ENCODE measurements at places on chromosomes 3 and 15.
A peak's percentile ranks its signal among the peaks of the same experiment; 100 is the strongest.

- DNase-seq = no peak
Observed at GRCh38 chr3:111260878-111261277, 189.3 kb downstream of the NECTIN3 start.

DNA sequence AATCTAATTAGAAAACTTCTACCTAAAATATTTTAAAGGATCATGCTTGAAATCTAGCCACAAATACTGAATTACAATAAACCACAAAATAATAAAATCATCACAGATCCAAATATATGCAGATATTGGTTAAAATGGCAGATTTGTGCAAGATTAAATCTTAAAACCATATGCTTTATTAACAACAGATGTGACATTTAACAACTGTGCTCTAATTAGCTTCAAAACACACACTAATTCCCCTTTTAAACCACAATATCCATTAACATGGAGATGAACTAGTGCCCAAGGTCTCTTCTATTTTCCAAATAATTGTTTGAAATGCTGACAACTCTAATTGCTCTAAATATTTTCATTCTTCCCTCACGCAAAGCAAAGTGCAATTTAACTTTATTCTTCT is 1530.3 kb downstream of the SI start:
- no peak for DNase-seq

GRCh38 chr3:59486520-59486919 is 436.7 kb upstream of the CFAP20DC start:
- DNase-seq = no peak

- no peak for DNase-seq
Observed at GRCh38 chr3:138359919-138360868, 11.8 kb downstream of the MRAS start.

DNA sequence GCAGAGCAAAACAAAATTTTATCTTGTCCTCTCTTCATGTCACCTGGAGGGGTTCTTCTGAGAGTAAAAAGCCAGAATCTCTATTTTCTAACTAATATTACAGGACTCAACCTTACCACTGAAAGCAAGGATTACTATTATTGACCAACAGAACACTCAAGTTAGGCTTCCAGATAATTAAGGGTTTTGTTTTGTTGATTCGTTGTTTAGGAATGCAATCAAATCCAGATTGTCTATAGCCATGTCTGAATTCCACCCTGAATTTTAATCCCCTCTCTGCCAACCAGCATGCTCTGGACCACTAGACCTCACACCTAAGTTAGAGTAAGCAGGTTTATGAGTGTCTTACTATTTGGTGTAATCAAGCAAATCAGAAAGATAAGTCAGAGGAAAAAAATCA is 90.7 kb downstream of the PEAK1 start:
- peak; percentile 29 for DNase-seq

- DNase-seq = no peak
Observed at GRCh38 chr3:42582474-42583070, 805 bp upstream of the SEC22C start.

DNA sequence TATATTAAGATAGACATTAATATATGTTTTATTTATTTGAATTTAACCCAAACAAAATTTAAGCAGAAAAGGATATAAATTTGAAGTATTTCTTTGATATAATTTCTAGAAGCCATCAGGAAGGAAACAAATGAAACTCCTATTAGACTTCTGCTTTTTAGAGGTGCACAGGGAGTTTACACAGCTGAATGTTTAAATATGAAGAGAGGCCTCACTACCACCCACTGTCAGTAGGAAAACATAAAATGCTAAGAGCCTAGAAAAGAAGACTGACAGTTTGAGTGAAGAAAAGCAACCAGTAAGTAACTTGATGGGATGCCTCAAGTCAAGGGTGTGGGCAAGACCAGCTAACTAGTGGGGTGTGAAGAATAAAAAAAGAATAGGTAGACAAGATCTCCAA is 19.7 kb downstream of the PLSCR2 start:
- no peak for DNase-seq

GRCh38 chr3:185272033-185272432 is 18.2 kb upstream of the EHHADH start:
- DNase-seq = no peak

- no peak for DNase-seq
Observed at GRCh38 chr3:149781211-149781610, 11.1 kb downstream of the ANKUB1 start.

GRCh38 chr3:71127844-71128243 is 455.7 kb downstream of the FOXP1 start:
- no peak for DNase-seq

- DNase-seq = peak; percentile 50
Observed at GRCh38 chr3:8385848-8386620, 115.6 kb upstream of the LMCD1 start.

- DNase-seq = no peak
Observed at GRCh38 chr3:192904632-192905289, 12.9 kb downstream of the MB21D2 start.

DNA sequence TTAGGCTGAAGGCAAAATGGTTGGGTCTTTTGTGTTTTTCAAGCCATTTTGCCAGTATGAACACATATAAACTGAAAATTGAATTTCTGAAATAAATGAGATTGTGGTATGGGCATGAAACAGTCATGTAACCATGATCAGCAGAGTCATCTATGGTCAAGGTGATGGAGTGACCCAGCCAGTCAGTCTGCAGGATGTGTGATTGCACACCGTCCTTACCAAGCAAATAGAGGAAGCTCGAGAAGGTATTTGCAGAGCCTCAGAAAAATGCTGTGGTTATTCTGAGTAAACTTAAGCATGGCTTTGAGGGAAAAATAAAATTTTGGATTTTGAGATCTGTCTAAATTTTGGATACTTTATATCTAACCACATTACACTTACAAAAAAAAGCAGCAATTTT is 95.9 kb upstream of the RNF7 start:
- DNase-seq = no peak

GRCh38 chr15:84909782-84910181 is 25.3 kb downstream of the SLC28A1 start:
- no peak for DNase-seq

DNA sequence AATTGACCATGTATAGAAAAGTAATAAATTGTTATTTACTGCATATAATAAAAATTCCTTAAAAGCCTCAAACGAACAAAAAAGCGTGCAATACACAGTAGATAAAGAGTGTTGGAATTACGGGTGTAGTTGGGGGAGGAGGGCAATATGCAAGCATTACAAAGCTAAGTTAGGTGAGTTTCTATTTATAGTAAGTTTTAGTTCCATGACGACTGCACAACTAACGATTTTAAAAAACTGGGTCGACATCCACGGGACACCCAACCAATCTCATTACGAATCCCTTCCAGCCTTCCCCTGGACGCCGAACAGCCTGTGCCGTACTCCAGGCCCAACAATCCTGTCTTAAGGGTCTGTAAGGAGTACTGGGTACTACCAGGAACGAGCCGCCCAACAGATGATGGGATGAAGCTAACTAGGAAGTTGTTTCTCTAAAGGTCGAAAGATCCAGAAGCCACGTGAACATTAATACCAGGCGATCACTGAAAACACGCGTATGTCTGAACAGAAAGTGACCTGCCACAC is 677 bp downstream of the POLQ start:
- peak; percentile 20 for DNase-seq

DNA sequence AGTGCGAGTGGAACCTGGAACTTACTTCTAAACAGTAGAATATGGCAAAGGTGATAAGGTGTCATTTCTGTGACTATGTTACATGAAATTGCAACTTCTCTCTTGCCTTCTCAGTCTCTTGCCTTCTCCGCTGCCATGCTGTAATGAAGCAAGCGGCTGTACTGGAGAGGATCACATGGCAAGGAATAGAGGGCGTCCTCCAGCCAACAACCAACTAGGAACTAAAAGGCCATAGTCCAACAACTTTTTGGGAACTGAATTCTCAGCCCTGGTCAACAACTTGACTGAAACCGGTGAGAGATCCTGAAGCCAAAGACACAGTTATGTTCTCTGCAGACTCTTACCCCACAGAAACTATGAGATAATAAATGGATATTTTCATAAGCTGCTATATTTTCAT is 143.5 kb downstream of the P3H2 start:
- DNase-seq = no peak

- DNase-seq = no peak
Observed at GRCh38 chr15:60419753-60420152, 22.0 kb upstream of the ANXA2 start.

- no peak for DNase-seq
Observed at GRCh38 chr15:59185725-59186124, 20.9 kb upstream of the LDHAL6B start.

GRCh38 chr3:123218990-123219389 is 17.2 kb downstream of the SEC22A start:
- no peak for DNase-seq

- DNase-seq = no peak
Observed at GRCh38 chr15:52567871-52568600, 794 bp downstream of the ARPP19 start.

Data from foreskin fibroblast (primary cell).